ENCODE measurements at places on chromosomes 3 and 15.
A peak's percentile ranks its signal among the peaks of the same experiment; 100 is the strongest.

DNA sequence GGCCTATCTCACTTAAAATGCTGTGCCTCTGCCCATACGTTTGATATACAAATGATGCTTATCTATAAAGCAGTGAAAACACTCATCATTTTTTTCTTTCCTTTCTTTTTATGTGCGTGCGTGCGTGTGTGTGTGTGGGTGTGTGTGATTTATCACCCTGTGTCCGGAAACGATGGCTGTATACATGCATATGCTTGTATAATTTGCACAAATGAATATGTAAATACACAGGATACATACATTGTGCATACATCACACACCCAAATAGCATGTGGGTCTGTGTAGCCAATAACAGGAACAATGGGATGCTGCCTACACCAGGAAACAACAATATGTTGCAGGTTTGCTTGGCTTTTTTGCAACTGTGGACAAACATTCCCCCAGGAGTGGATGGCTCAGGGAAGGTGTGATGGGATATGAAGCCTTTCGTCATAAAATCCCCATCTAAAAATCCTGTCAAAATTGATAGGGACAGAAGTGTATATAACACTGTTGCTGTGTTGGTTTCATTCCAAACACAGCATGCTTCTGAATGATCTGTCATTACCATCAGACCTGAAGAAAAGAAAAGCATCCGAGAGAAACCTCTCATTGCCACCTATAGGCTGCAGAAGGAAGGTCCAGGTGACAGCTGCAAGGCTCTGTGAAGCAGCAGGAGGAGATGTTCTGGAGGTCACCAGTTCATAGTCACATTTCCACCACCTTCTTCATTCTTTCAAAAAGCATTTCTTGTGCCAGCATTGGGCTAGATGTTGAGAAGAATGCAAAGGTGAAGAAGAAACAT is 503.9 kb upstream of the NR2F2 start:
- DNase-seq: no peak

DNA sequence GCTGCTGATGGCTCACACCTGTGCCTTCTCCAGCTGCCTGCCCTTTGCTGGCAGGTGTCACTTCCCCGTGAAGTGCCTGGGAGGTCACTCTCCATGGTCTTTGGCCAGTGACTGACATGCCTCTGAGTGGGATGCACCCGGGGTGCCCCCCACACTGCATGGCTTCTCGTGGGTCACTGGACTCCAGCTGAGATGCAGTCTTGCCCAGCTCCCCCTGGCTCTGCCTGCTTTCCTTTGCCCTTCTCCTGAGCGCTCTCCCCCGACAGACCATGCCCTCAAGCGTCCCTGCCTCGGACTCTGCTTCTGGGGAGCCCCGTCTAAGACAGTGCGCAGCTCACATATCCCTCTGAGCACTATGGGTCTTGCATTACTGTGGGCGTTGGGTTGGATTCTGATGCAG is 14.4 kb downstream of the FBLN2 start:
- DNase-seq: no peak

GRCh38 chr15:51341366-51342226 is at the start of gene GLDN:
GLDN (plus strand) TSS chr15:51341655; CDS start chr15:51341685, 30 bp downstream.
- DNase-seq: no peak

GRCh38 chr15:25717457-25718168 is 145.5 kb downstream of the ATP10A start:
- peak; percentile 10 for DNase-seq

- no peak for DNase-seq
Measured at GRCh38 chr3:120681506-120682038, 467 bp downstream of the HGD start.

DNA sequence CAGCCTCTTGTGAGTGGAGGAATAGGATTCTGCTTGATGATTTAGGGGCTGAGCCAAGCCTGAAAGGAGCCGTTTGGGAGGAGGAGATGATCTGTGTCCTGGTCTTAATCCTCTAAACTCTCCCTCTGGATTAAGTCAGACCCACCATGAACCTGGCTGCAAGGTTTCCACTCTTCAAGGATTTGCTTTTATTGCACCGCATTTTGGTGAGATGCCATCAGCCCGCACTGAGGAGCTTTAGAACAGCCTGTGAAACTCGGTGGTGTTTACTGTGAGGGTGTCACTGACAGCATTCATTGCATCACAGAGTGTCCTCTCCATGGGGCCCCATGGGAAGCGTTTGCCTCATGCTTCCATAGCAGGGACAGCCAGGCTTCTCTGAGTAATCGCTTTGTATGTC is 59.2 kb downstream of the EPHB1 start:
- no peak for DNase-seq

DNA sequence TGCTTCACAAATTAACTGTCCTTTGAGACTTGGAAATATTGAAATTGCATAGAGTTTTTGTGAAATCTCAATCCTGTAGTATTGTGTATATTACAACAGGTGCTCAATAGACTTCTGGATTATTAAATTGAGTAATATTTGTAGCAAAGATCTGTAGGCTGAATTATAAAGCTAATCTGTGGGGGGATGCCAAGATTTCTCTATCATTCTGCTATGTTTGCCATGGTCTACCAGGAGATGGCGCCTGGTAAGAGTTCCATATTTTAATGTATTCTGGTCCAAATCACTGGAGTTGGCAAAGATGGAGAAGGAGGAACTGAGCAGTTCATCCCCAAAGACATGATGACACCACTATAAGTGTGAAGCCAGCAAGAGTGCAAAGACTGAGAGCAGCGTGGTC is 340.9 kb upstream of the TPRG1 start:
- DNase-seq: no peak

DNA sequence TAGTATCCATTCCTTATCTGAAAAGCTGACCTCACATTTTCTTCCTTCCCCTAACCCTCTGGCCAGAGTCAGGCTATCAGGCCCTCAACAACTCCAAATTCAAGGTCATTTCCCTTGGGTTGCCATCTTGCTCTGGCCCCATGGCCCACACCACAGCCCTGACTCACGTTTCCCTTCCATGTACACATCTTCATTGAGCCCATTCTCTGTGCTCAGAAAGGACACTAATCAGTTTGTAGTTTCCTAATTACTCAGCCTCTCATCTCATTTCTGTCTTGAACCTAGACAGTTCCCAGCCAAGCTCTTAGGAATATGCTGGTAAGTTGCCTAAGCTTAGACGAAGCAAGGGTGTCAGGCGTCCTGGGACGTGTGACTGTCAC is 14.9 kb downstream of the TGM5 start:
- DNase-seq: no peak

- DNase-seq: peak; percentile 77
Measured at GRCh38 chr3:107206141-107206540, 171.1 kb upstream of the CCDC54 start.

DNA sequence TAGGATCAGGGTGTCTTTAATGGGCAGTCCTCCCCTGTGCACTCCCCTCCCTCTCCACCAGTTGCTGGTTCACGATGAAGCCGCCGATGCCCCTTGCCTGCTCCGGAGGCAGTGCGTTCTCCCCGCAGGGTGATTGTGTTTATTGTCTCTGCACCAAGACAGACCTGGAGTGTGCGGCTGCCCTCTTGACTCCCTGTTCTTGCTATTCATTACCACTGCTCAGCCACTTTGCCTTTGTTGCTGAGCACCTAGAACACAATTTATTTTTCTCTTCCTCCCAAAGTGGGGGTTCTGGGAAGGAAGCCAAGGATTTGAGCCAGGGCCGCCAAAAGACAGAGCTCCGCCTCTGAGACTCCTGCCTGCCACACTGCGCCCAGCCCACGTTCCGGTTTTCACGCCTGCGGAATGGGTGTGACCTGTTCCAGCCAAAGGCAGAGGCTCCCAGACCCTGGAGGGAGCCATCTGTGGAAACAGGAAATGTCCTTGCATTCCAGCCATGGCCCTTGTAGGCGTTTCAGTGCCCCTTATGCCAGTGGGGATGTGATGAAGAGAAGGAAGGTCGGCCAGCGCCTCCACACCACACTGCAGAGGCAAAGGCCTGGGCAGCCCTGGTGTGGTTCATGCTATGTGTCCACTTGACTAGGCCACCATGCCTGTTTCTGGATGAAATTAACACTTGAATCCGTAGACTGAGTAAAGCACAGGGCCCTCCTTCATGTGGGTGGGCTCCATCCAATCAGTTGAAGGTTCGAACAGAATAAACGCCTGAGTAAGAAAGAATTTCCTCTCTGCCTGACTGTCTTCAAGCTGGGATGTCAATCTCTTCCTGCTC is 85.8 kb downstream of the HMG20A start:
- DNase-seq: no peak

GRCh38 chr3:4977001-4977852 is 2.0 kb upstream of the BHLHE40 start:
- DNase-seq: peak; percentile 92

DNA sequence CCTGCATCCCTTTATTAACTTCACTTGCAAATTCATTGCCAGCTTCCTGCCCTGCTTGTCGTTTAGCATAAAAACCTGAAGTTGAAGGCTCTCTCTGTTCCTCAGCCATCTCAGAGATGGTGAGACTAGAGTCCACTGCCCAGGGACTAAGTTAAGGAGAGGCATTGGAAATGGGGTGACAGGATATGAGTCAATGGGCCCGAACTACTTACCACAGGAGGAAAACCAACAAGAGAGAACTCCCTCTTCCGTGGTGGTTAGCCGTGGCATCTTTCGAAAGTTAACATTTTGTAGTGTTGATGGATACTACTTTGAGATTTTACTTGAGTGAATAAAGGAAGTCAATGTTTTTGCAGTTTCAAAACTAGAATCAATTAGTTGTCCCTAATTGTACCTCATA is 65.3 kb downstream of the LRTM1 start:
- DNase-seq: no peak

DNA sequence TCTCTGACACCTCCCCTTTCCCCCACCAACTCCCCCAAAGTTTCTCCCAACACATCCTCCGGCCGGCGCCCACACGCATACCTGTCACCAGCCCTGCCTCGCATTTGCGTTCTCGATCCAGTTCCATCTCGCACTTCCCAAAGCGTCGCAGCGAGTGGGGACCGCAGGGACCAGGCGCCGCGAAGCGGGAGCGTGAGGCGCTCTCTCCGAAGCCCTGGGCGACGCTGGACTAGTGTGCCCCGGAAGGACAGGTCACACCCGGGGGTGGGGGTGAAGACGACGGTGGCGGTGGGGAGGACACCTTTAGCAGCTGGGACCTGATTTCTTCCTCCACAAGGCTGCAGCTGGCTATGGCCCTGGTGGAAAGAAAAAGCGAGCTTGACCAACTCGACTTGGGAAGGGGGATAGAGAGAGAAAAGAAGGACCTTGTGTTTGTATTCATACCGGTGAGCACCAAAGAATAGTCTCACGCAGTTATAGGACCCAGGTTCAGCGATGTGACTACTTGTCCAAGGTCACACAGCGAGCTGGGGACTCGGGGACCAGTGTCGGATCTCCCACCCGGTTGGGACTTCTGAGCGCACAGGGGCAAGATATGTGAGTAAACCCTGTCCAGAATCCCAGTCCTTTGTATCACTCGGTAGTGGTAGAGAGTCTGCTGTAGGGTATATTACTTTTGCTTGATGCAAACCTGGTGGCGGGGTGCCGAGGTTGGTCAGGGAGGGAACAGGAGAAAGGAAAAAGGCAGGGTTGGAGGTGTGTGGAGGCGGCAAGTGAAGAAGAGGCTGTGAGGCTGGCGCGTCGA is 607 bp upstream of the GHSR start:
- no peak for DNase-seq

GRCh38 chr15:63945007-63945788 is 101.1 kb downstream of the DAPK2 start:
- DNase-seq: peak; percentile 44

DNA sequence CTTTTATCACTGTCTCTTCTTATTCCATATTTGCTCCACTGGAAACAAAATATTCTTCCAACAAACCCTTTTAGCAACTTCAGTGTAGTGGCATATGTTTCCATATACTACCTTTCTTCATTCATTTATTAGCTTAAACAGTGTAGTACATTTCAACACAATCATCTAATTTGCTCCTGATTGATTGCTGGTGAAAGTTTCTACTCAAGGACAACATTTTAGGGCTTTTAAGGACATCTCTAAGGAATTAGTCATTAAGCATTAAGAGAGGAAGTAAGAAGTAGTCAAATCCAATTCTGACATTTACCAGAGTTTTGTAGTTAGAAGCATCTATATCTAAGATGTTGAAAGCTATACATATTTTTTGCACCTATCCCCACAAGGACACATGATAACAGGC is 55.8 kb downstream of the RSRC1 start:
- DNase-seq: no peak

DNA sequence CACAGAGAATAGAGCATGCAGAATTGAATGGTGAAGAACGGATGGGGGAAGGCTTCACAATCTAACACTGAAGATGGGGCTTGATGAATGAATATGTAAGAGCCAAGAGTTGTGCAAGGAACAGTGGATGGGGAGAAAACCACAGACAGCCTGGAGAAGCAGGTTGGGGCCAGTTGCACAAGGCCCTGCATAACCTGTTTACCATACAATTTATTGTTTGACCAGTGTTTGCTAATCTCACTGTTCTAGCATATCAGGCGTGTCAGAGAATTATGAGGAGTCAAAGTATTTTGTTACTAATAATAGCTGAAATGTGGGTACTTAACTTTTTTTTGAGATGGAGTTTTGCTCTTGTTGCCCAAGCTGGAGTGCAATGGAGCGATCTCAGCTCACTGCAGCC is 36.4 kb downstream of the LINS1 start:
- DNase-seq: no peak

- peak; percentile 95 for DNase-seq
Measured at GRCh38 chr3:8501371-8502131, at the start of gene LMCD1. LMCD1 (plus strand) TSS chr3:8501823; CDS start chr3:8501939, 116 bp downstream.

DNA sequence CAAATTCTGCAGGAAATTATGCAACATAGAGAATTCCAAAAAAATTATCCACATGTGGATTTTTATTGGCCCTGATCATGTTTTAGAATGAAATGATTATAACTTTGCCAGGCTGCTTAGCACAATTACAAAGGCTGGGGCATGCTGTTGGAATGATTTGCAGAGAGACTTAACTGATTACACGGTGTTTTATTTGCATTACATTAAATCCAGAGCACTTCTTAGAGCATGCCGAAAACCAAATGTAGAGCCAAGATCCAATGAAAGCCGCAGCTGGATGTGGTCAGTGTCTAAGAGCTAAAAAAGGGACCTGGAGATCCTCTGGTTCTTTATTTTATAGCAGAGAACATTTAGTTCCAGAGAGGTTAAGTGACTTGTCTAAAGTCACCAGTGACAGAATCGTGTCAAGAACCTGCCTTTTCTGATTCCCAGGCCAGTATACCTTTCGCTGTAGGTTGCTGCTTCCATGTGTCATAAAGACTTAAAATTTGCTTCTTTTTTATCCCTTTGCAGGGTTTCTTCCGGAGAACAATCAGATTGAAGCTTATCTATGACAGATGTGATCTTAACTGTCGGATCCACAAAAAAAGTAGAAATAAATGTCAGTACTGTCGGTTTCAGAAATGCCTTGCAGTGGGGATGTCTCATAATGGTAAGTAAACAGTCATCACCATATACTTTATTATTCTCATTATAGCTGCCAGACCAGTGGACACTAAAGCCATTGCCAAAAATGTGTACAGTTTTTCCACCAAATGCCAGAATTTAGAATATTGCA is 92.0 kb upstream of the TSEN2 start:
- DNase-seq: no peak

DNA sequence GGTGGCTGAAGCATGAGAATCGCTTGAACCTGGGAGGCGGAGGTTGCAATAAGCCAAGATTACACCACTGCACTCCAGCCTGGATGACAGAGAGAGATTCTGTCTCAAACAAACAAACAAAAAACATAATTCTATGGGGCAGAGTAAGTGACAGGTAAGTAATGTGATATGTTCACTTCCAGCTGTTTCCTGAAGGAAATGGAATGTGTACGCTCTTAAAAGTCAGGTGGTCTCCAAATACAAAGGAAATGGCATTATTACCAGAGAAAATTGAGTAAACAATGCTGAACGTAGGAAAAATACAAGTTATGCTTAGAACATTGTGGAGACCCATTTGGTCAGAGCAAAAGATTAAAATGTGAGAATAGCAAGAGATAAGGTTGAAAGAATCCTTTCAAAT is 278.5 kb downstream of the SCAPER start:
- DNase-seq: no peak
